Activated naive CD4-positive, alpha-beta T cell treated with anti-CD3 and anti-CD28 coated beads, Interleukin-2, amount 10 ng/mL, durations not matched to agents 7 days and 5 days (primary cell): ENCODE measurements at places on chromosomes 2 and 18.

GRCh38 chr2:54606393-54606958 is 117.0 kb upstream of the EML6 start:
- DNase-seq: peak; percentile 64

GRCh38 chr18:75723521-75724340 is 296.2 kb upstream of the SMIM21 start:
- DNase-seq: no peak

DNA sequence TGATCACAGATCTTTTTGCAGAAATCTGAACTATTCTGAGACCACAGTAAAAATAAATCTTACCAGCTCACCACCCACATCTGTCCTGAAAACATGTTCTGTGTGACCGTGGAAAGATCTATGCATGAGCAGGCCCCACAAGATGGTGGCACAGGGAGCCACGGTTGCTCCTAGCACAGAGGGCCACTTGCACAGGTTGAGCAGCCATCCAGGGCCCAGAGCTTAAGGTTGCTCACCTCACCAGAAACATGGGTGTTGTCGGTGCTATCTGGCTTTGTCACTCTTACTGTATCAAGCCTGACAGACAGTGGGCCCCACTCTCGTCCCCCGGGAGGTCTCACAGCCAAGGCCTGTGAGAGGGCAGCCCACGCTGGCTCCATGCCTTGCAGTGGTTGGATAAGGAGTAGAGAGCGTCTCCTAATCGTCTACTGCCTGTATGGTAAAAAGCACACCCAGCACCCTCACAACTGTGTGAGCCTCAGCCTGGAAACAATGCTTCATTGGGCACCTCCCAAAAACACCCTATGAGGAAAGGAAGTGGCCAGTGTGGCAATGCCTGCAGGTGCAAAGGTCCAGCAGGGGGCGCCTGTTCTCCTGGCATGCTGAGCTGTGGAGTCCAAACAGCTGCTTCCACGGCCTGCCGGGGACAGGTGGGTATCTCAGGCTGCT is 19.6 kb downstream of the TUBB6 start:
- DNase-seq: peak; percentile 86

GRCh38 chr2:3557639-3558204 is 411 bp downstream of the RNASEH1 start:
- no peak for DNase-seq

DNA sequence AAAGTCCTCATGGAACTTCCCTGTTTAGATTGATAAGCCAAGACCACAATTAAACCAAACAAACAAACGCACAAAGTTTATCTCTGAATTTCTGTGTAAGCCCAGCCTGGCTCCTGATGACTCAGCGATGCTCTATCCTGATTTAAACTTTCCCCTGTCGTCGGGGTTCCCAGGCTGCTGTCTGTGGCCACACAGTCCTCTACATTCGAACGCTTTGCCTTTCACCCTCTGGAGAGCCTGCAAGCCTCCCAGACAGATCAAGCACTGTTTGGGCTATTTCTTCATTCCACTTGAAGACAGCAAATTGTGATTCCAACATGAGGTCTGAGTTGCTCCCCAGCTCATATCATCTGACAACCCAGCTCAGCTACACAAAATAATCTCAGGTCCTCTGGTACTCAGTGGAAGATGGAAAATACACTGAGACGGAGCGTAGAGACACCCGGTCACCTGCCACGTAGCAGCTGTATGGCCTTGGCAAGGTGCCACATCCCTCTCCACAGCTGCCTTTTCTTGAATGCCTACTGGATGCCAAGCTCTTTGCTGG is 51.2 kb downstream of the CYRIA start:
- DNase-seq: no peak

DNA sequence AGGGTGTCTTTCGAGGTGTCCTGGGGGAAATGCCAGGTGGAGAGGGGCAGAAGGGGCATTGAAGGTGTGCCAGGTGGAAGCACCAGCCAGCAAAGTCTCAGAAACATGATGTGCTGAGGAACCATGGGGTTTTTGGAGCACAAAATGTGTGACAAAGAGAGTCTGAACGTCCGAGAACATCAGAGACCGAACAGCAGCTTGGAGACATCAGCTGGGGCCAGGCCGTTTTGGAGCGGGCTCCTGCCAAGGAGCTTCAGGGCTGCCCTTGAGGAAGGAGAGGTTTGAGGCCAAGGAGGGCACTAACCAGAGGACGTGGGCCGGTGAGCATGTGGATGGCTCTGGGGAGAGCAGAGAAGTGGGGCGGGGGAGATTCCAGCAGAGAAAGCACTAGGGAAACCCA is 5.3 kb upstream of the MBP start:
- no peak for DNase-seq

DNA sequence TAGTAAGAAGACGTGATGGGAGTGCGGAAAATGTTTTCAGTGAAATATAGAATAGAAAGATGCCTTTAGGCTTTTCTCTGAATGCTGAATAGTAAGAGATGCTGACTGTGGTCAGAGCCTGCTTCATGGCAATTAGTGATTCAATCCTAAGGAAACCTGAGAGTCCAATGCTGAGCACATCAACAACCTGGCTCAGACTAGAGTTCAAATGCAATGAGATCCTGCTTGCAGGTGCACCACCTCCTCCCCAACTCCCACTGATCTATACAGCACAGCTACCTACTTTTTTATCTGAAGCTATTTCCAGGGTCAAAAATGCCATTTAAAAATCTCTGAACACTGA is 65.4 kb downstream of the AAK1 start:
- DNase-seq: no peak

GRCh38 chr18:7856116-7856515 is 289.0 kb downstream of the PTPRM start:
- DNase-seq: no peak

- peak; percentile 52 for DNase-seq
Measured at GRCh38 chr2:71226096-71226964, 573 bp downstream of the PAIP2B start.

DNA sequence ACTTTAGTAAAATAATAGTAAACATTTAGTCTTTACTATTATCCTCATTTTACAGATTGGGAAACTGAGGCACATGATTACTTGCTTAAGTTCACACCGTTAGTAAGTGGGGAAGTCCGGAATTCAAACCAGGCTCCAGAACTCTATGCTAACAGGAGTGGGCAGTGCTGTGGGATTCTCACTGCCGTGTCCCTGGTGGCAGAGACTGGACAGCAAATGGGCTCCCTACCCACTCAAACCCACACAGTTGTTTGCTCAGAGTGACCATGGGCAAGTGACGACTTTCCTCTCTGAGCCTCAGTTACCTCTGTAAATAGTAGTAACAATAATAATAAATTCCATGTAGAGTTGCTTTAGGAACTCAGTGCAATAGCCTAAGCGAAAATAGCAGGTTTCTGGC is 24.0 kb downstream of the MAIP1 start:
- DNase-seq: no peak

DNA sequence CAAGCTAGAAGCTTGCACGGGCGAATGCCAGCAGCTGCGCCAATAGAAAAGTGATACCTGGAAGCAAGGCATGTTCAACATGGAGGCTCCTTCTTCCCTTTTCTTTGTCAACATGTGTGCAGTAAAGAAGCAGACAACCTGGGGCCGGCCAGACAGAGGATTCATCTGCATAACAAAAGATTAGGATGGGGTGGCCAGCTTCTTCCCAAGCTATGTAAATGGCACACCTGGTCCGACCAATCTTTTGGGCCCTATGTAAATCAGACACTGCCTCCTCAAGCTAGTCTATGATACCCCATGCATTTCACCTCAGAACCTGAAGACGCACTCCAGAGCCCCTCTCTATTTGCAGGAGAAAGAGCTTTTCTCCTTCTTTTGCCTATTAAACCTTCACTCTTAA is 66.4 kb upstream of the TGFA start:
- DNase-seq: no peak

DNA sequence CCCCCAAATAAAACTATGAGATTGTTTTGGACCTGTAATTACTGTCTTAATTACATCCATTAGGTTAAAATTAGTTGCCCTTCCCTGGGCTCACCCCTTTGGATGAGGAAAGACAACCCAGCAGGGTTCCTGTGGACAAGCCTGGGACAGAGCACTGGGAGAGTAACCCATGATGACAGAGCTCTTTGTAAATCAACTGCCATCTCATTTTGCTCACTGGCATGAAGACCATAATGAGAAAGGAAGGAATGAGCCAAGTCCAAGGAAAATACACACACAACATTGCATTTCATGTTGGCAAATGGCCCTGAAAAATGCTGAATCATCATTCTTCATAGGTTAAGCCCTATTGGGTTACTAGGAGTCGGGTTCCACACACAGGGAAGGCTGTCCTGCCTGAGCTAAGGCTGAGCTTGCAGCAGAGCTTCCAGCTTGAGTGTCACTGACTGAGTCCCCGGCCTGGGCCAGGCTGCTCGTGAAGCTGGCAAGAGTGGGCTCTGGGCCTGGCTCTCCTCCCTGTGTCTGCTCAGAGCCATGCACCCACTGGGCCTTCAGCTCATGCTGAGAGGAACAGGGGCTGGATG is 94.1 kb upstream of the ACAA2 start:
- no peak for DNase-seq

DNA sequence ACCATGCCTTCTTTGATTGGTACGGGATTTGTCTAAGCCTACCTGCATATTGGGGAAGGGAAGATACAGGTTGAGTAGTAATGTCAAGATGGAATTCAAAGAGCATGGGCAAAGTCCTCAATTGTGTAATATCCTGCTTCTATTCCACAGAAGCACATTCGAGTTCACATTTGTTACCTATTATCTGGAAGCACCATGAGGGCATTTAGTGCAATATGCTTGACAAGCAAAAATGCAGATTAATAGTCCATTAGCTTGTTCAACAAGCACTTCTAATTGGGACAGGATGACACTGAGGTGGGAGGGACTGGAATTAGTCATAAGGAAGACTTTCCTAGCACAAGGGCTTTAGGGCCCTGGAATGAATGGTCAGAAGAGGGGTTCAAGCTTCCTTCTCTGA is 40.5 kb downstream of the MYO5B start:
- no peak for DNase-seq

GRCh38 chr18:78742218-78742745 is 237.3 kb upstream of the SALL3 start:
- DNase-seq: no peak

DNA sequence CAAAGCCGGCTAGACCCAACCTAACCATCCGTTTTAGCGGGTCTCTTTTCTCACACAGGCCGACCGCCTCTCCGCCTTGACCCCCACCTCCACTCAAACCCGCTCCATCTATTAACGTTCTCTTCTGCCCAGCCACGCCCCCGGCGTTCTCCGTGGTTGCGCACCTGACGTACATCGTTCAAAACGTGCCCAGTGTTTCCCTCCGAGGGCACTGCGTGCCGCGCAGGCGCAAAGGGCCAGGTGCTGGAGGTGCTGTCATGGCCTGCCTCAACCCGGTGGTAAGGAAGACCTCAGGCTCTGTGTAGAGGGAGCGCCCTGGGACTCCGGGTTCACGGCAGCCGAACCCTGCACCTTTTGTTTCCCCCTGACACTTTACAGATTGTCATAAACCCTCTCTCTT is at the start of gene GTF2A1L:
GTF2A1L (plus strand) TSS at position 239 of the 400 bp plus-strand sequence; CDS start at position 258, 19 bp downstream.
- no peak for DNase-seq

- no peak for DNase-seq
Measured at GRCh38 chr2:159982842-159983785, 79.3 kb downstream of the PLA2R1 start.

- no peak for DNase-seq
Measured at GRCh38 chr2:229426464-229426863, 155.4 kb upstream of the PID1 start.

- no peak for DNase-seq
Measured at GRCh38 chr18:77608807-77609206, 359.2 kb downstream of the GALR1 start.

DNA sequence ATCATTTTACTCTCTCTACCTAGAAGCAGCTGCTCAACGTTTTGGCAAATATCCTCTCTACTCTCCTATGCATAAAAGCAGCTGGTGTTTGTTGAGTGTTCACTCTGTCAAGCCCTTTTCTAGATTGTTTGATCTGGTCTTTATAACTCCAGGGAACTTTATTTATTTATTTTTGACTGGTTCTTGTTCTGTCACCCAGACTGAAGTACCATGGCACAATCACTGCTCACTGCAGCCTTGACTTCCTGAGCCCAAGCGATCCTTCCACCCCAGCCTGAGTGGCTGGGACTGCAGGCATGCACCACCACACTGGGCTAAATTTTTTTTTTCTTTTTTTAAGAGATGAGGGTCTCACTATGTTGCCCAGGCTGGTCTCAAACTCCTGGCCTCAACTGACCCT is 12.7 kb downstream of the CATIP start:
- no peak for DNase-seq

DNA sequence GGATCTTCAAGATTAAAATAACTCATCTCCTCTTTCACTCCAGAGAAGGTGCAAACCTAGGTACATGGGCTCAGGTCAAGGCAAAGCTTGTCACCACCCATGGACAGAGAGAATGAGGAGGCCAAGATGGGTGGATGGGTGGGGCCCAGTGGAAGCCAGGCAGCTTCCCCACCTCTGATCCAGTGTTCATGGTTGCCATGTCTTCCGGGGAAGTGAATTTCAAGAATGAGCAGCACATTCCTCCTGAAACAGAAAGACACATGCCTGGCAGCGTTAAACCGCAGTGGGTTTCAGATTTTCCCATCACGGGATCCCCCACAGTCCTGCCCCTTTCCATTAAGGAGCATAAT is 301.7 kb downstream of the EIPR1 start:
- DNase-seq: no peak

GRCh38 chr2:128369602-128370467 is 51.2 kb upstream of the HS6ST1 start:
- DNase-seq: peak; percentile 14

DNA sequence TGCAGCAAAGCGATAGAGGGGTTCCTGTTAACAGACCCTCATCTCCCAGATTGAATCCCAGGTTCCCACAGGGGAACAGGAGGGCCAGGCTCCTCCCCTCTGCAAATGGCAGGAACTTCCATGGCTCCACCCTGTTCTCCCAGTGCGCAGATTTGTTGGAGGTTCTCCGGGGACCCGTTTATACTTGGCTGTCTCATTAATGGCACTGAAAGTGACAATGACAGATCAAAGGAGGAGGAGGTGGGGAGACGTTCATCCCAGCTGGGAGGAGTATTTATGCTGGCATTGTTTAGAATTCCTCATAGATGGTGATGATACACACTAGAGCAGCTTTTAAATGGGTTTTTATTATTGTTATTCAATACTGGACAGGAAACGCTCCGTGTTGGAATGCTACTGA is 186.9 kb downstream of the LRP1B start:
- no peak for DNase-seq
